NCI-H82 (cell line): ENCODE measurements at places on chromosomes 11 and 22.

GRCh38 chr11:83793310-83793709, 507.1 kb upstream of the CCDC90B start:
- DNase-seq, result no peak

GRCh38 chr11:44793350-44794090, 66.8 kb downstream of the TSPAN18 start:
- peak; percentile 43 for DNase-seq

DNA sequence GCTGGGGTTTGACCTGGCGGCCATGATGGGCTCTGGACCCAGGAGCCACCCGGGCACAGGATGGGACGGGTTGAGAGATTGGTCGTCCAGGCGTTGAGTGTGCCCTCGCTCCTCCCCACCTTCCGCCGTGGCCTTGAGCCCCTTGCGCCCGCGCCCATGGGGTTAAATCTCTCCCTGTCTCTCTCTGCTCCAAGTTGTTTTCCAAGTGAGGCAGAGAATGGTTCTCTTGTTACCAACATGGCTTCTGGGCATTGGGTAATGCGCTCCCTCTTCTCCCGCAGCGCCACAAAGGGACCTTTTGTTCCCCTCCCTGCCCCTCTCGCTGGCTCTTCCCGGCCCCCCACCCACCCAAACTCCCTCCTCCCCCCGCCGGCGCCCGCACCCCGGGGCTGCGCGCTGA, 18.8 kb upstream of the PICK1 start:
- DNase-seq, result no peak

GRCh38 chr11:85767246-85767945, 43.5 kb downstream of the SYTL2 start:
- no peak for DNase-seq

- DNase-seq, result no peak
These were observed 7.4 kb upstream of the ZBTB16 start for GRCh38 chr11:114052160-114052559.

GRCh38 chr11:125881291-125881690, 6.2 kb upstream of the HYLS1 start:
- no peak for DNase-seq

DNA sequence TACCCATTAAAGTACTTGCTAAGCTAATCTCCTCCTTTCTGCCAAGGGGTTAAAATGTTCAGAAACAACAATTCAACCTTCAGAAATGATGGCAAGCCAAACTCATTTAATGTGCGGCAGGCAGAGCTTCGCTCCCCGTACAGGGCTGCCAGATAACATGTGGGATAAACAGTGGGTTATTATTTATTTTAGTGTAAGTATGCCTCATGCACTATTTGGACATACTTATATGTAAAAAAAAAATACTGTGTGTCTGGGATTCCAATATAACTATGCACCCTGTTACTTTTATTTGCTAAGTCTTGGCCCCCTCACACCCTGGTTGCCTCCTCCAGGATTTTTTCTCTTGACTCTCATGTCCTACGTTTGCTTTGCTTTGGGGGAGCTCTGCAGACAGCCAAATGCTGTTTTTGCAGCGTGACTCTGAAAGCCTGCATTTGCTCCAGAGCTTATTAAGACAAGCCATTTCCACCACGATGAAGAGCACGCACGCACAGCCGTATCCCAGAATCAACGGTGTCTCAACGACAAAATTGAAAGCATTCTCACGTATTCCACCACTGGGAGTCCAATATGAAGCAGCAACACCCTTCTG, 86.5 kb upstream of the SHANK2 start:
- DNase-seq, result no peak

GRCh38 chr11:73414977-73415651, 38.9 kb downstream of the RELT start:
- DNase-seq, result no peak

DNA sequence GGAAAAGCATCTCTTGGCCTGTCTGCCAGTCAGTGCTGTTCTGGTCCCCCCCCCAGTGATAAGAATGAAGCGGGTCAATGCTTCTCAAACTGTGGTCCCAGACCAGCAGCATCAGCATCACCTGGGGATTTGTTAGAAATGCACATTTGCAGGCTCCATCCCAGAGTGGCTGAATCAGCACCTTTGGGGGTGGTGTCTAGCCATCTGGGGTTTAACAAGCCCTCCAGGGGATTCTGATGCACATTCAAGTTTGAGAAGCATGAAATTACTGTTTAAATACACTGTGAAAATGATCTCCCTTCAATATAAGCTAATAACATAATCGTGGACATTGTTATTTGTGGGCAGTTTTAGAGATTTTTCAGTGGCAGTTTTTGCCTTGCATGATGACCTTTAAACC, 133.5 kb downstream of the MYO18B start:
- no peak for DNase-seq

GRCh38 chr22:43256569-43256968, 69.6 kb upstream of the TTLL12 start:
- DNase-seq, result no peak

DNA sequence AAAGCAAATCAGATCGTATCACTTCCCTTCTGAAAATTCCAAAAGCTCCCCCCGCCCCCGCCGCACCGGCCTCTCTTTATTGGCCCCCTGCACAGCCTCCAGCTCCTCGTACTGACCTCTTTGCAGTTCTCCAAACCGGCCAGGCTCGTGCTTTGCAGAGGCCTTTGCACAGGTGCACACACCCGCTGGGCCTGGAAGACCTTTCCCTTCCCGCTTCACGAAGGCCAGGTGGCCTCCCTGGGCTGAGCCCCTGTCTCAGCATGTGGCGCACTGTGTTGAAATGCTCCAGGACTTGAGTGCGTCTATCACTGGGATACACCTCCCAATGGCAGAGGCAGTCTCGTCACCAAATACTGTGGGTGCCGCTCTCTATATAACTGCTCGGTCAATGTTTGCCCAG, 13.2 kb upstream of the ADA2 start:
- DNase-seq, result no peak

GRCh38 chr11:97048481-97048880, 658.7 kb downstream of the JRKL start:
- no peak for DNase-seq

- no peak for DNase-seq
These were observed 87.6 kb downstream of the ST3GAL4 start for GRCh38 chr11:126443120-126443519.
